Omental fat pad (tissue), 4 donors: ENCODE measurements at places on chromosomes 2 and 18.
A peak's percentile ranks its signal among the peaks of the same experiment; 100 is the strongest.

DNA sequence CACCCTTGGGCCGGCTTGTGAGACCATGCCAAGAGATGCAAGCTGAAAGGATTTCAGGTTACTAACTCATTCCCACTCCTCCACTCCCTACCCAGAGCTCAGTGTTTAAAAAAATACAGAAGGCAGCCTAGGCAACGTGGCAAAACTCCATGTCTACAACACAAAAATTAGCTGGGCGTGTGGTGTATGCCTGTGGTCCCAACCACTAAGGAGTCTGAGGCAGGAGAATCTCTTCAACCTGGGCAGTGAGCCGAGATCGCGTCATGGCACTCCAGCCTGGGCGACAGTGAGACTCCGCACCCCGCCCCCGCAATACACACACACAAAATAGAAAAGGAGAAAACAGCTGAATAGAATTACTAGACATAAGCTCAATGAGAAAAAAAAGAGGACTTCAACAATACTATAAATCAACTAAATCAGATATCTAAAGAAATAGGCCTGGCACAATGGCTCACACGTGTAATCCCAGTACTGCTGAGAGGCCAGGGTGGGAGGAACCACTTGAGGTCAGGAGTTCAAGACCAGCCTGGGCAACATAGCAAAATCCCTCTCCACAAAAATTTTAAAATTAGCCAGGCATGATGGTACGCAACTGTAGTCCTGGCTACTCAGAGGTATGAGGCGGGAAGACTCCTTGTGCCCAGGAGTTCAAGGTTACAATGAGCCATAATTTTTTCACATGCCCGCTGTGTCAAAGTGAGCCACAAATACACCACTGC, 10.1 kb downstream of the IWS1 start:
- peak; percentile 72 for DNase-seq

DNA sequence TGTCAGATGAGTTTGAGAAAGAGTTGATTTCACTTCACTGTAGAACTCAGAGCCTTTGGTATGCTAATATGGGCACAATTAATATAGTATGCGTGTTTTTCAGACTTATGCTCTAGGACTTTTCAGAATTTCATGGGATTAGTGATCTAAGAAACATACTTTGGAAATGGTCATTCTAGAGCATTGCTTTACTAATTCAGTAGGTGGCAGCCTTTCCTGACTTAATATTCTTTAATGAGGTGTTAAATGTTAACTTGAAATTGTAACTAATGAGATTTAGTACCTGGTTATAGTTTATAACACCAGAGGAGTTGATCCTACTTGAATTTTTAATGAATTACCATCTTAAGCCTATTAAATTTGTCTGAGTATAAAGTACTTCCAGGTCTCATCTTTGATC, 28.4 kb downstream of the ACTR2 start:
- DNase-seq, result no peak

- no peak for DNase-seq
Observed at GRCh38 chr2:205129531-205129930, 552.8 kb upstream of the NRP2 start.

- DNase-seq, result peak; percentile 86
Observed at GRCh38 chr2:170409164-170409535, 231.2 kb downstream of the MYO3B start.

DNA sequence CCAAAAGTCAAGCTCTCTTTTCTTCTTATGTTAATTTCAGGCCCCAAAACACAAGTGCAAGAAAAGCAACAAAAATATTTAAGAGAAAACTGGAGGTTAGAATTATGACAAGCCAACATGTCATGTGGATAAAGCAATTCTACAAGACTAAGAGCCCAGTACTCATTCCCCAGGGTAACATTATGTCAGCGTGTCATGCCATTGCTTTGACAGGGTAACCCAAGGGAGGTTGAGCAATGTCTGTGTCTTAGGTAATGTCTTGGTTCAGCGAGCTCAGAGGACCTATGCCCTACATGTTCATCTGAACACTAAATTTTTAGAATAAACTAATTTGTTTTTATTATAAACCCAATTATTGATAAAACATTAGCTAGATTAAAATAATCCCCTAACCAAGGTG, 173.2 kb upstream of the ZNF804A start:
- DNase-seq, result no peak

DNA sequence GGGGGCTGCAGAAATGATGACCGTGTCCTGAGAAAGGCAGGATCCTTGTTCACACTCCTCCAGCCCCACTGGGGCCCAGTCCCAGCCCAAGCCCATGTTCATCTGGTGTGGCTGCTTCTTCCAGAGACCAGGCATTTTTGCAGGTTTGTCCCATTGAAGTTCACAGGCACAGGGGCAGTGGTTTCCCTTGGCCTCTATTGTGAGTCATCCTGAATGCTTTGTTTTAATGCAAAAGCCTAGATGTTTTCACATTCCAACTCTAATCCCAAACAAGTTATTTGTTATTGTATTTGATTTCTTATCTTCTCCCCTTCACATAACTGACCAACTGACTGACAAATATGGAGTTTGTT, 426.4 kb upstream of the ID2 start:
- no peak for DNase-seq

DNA sequence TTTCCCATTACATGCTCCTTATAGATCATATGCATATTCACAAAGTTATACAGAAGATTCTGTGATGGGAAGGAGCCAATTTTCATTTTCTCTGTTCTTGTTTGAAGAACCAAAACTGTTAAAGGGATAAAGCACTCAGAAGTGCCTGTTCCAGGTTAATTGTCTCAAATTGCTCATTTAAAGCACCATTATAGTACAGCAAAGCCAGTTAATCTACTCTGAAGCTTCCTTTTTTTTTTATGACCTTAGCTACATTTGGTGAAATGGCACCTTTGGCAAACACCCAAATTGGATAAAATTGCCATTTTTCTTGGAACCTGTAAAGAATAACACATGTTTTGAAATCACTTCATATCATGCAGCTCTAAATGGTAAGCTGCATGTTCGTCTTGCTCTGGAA, 1092.3 kb downstream of the BCL11A start:
- DNase-seq, result no peak

DNA sequence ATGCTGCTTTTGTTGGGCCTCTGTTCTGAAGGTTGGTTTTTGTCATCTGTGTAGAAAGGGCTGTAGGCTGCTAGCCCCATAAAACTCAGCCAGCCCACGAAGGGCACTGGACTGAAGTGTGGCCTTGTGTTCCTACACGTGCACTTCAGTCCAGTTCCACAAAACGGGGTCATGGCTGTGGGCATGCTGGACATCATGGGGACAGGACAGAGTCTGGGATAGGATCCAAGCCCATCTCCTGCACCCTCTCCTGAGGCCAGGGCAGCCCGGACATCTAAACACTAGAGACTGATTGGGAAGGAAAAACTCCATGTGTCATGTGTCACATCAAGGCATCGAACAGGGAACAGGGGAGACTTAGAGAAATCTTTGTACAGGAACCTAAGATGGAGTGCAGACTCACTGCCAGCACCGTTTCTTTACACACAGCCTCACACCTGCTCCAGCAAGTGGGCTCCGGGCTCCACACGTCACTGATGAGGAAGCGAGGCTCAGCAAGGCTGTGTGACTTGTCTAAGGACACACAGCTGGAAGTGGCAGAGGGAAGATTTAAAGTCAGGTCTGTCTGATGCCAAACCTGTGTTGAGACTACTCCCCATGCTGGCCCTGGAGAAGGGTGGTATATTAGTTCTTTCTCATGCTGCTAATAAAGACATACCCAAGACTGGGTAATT, 74.8 kb upstream of the BCL2L11 start:
- DNase-seq, result no peak

DNA sequence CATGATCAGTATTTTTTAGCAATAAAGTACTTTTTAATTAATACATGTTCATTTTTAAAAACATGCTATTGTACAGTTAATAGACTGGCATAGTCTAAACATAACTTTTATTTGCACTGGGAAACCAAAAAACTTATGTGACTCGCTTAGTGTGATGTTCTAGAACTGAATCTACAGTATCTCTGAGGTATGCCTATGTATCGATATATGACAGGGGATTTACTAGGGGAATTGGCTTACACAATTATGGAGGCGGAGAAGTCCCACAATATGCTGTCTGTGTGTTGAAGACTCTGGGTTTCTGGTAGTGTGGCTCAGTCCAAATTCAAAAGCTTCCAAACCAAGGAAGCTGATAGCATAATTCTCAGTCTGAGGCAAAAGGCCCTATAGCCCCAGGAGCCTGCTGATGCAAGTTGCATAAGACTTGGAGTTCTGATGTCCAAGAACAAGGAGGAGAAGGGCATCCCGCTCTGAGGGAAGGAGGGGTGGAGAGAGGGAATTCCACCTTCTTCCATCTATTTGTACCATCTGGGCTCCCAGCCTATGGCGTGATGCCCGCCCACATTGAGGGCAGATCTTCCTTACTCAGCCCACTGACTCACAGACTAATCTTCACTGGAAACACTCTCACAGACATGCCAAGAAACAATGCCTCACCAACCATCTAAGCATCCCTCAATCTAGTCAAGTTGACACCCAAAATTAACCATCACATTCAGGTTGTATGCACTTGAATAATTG, 27.5 kb downstream of the ZNF638 start:
- no peak for DNase-seq

- no peak for DNase-seq
Observed at GRCh38 chr2:8080063-8080462, 601.8 kb upstream of the ID2 start.

DNA sequence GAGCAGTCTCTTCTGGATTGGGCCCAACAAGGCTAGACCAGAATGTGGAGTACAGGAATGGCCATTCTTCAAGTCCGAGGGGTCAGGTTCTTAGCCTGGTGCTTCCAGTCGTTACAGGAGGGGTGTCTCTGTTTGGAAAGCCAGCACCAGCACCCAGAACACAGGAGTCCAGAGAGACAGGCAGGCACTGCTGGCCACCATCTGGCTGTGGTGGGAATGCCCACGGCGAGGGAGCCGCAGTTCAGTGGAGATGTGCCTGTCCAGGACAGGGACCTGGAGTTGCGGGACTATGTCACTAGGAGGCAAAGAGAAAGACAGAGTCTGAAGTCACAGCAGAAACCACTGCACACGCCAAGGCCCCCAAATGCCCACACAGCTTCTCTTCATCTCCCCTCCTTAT, 59.1 kb downstream of the TRABD2A start:
- DNase-seq, result no peak

GRCh38 chr18:69490072-69490471, 89.4 kb downstream of the DOK6 start:
- DNase-seq, result no peak

DNA sequence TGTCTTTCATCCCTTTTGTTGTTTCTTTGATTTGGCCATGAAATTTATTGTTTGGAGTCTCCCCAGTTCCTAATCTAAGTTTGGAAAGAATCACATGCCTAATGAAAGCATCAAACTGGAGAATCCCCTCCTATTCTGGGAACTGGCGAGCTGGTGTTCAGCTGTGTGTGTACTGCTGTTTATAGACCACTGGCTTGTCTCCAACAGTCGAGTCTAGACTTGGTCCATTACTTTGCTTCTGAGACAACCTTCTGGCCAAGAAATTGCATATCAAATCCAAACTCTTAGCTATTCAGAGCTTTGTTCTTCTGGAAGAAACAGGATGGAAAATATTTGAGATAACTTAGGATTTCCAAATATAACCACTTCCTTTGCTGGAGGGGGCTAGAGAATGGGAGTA, 111.5 kb upstream of the THSD7B start:
- no peak for DNase-seq

DNA sequence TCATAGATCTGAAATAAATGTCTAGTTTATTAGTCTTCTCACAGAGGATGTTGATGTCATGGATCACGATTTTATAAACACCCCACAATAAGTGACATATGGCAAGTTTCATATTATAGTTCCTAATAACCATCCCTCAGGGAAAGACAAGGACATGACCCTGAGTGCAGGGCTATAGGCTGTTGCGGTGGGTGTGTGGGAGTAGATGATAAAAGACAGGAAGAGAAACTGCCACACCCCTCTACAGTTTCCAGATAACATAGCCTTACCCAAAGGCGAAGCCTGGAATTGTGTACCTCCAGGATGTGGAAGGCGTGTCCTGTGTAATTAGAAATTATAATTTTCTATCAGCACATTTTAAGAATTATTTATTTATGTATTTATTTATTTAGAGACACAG, 2.4 kb upstream of the NEDD4L start:
- DNase-seq, result no peak

DNA sequence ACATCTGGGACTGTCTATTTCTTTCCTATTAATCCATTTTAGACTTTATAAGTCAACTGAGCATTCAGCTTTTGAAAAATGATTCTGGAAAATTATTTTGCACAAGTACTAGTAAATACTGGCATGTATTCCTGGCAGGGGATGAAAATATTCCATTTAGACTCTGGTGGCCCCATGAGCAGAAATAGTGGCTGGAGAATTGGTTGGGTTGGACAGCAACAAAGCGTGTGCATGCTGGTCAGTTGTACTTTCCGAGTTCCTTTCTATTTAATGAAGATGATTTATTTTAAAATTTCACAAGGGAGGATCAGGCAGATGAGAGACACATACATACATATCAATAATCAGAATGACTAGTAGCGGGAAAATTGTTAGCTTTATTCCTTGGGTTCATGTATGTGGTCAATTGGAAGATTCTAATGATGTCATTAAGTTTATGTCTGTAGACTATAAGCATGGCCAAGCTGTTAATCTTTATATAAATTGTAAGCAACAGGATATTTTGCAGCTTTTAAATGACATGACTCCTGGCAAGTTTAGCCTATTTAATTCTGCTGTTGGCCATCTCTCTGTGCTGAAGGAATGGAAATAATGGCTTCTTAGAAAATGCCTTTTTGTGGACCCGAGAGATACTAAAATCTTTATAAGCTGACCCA, 541.6 kb downstream of the SLC4A3 start:
- DNase-seq, result no peak

DNA sequence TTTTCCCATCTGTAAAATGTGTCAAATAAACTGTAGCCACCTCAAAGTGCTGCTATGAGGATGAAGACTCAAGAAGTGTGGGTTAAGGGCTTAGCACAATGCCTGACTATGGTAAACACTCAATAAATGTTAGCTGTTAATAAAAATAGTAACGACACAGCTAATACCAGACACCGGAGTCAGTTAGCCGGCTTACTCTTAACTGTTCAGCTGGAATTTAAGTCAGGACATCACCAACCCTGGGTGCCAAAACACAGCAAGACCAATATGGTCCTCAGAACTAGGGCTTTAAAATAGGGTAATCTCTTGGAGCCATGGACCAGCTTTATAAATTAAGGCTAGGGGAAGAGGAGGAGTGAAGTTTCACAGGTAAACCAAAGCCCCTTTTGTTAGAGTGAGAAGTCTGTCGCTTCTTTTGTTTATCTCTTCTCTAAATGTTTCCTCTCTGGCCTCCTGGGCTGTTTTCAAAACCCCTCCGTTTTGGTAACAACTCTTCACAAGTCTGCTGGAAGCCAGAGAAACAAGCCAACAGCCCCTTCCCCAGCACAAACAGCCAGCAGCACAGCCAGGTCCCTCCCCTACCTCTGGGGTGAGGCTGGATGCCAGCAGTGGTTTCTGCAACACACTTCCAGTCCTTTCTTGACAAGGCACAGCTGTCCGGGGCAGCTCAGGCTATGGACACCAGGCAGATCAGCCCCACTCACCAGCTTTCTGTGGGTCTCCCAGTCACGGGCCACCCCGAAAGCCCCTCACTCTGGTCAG, 13.8 kb upstream of the FZD7 start:
- no peak for DNase-seq
